ENCODE measurements at places on chromosomes 2 and 18.
A peak's percentile ranks its signal among the peaks of the same experiment; 100 is the strongest.

GRCh38 chr18:44556296-44556695, 124.4 kb upstream of the SETBP1 start:
- no peaks in the 10 kb centered on the region for H3K27me3 ChIP-seq
- DNase-seq: no peak
- H3K27ac ChIP-seq: no peak overlapping the region
- H3K36me3 ChIP-seq: no peaks in the 10 kb centered on the region

DNA sequence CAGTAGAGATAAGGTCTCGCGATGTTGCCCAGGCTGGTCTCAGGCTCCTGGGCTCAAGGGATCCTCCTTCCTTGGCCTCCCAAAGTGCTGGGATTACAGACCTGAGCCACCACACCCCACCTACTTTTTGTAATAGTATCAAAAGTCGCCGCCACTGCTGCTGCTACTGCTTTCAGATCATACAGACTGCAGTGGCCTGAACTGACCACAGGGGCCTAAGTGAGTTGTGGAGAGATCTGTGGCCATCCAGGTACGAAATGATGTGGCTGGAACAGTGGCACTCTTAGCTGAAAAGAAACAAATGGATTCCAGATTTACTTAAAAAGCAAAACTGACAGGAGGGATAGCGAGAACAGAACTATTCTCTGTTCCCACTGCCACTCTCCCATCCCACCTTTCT, 32.9 kb upstream of the POMC start:
- no peak overlapping the region for H3K27ac ChIP-seq
- no peaks in the 10 kb centered on the region for H3K4me1 ChIP-seq
- DNase-seq: no peak
- H3K4me3 ChIP-seq: no peak overlapping the region
- H3K36me3 ChIP-seq: no peaks in the 10 kb centered on the region

DNA sequence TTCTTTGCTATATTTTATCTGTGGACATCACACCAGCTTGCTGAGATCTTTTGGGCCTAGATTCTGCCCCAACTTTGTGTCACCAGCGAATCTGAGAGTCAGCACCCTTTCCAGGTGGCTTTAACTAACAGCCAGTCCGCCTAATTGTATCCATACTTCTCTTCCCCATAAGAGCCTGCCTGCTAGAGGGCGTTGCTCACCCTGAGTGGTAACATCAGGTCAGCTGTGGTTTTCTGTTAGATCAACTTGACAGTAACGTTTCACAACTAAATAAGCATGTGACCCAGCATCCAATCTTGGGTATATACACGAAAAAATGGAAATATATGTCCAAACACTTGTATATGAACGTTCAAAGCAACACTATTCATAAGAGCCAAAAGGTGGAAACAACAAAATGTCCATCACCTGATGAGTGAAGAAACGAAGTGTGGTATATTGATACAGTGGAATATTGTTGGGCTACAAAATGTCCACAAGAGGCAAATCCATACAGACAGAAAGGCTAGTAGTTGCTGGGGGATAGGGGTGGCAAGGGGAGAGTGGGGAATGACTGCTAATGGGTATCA, 24.9 kb downstream of the EFHD1 start:
- no peaks in the 10 kb centered on the region for H3K27me3 ChIP-seq
- no peaks in the 10 kb centered on the region for H3K4me1 ChIP-seq
- H3K27ac ChIP-seq: no peak overlapping the region
- no peak for DNase-seq

GRCh38 chr18:52850031-52850560, 510.1 kb downstream of the DCC start:
- H3K27ac ChIP-seq: no peak overlapping the region
- H3K36me3 ChIP-seq: no peaks in the 10 kb centered on the region
- no peak for DNase-seq
- H3K4me1 ChIP-seq: no peaks in the 10 kb centered on the region
- no peak overlapping the region for H3K4me3 ChIP-seq

DNA sequence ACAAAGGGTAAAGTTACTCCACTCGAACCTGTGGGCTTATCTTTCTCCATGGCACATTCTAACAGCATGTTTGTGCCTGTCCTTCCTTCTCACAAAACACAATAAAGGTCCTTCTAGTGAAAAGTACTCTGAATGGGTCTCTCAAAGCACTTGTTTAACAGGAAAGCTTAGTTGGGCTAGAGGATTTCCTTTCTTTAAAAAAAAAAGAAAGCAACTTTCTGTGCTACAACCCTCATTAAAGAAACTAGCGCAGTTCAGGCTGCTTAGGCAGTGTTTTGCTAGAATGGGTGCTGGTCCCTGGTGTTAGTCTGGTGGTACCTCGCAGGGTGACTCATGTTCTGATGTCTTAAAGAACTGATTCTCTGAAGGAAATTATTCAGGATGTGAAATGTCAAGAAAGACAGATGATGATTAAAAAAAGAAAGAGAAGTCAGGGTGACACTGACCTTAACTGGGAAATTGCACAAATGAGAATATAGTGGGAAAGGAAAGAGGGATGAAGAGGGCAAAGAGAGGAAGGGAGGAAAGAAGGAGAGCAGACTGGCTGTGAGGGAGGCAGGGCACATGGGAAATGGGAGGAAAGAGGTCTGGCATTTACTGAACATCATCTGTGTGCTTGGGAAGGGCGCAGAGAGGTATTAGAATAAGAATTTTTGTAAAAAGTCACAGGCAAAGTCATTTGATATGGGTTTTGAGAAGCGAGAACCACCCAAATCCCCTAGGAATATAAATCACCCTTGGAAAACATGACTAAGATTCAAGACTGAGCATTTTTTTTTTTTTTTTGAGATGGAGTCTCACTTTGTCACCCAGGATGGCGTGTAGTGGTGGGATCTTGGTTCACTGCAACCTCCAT, 74.9 kb downstream of the ATP8B1 start:
- peak; percentile 42 for DNase-seq
- no peaks in the 10 kb centered on the region for H3K27me3 ChIP-seq
- H3K27ac ChIP-seq: peak overlapping the region; percentile 11
- H3K4me1 ChIP-seq: no peaks in the 10 kb centered on the region

Data from left lung (tissue), 14 donors.